ENCODE measurements at places on chromosomes 6 and 20.

- DNase-seq: no peak
Measured at GRCh38 chr20:3866464-3866863, 19.8 kb downstream of the MAVS start.

DNA sequence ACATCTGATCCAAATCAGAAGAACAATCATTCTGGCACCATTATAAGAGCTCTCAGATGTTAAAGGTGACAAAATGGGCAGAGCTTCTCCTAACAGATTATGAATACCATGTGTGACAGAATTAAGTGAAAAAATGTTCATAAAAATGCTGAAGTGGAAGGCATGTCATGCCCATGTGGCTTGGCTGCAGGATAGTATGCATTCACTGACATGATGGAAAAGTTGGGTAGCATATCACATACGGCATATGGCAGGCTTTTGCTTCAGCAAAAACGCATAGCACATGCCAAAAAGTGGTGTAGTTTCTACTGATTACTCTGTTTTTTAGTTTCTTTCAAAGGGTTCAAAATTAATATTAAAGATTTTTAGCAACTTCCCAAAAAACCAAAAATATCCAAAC, 731.5 kb upstream of the EPHA7 start:
- DNase-seq: no peak

DNA sequence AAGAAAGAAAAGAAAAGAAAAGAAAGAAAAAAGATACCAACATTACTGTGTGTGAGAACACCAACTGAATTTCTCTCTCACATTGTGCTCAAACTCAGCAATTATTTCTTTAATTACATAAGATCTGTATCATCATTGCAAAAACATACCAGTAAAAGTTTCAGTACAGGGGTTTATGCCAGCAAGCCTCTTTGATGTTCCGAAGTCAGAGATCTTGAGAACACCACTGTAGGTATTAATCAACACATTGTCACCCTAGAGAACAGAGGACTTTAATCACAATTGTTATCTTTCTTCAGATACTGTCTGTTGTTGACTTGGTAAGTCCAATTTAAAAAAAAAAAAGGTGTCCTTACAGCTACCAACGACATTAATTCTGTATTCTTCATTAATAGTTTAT, 60.9 kb upstream of the MAP7 start:
- DNase-seq: no peak

- DNase-seq: no peak
Measured at GRCh38 chr20:5156675-5157448, 30.1 kb downstream of the CDS2 start.

DNA sequence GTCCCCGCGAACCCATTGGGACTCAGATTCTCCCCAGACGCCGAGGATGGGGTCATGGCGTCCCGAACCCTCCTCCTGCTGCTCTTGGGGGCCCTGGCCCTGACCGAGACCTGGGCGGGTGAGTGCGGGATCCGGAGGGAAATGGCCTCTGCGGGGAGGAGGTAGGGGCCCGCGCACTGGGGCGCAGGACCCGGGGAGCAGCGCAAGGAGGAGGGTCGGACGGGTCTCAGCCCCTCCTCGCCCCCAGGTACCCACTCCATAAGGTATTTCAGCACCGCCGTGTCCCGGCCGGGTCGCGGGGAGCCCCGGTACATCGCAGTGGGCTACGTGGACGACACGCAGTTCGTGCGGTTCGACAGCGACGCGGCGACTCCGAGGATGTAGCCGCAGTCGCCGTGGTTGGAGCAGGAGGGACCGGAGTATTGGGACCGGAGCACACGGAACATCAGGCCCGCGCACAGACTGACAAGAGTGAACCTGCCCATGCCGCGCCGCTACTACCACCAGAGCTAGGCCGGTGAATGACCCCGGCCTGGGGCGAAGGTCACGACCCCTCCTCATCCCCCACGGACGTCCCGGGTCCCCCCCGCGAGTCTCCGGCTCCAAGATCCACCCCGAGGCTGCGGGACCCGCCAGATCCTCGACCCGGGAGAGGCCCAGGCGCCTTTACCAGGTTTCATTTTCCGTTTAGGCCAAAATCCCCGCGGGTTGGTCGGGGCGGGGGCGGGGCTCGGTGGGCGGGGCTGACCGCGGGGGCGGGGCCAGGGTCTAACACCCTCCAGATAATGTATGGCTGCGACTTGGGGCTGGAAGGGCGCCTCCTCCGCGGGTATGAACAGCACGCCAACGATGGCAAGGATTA, 15.7 kb upstream of the HLA-A start:
- DNase-seq: peak; percentile 47

DNA sequence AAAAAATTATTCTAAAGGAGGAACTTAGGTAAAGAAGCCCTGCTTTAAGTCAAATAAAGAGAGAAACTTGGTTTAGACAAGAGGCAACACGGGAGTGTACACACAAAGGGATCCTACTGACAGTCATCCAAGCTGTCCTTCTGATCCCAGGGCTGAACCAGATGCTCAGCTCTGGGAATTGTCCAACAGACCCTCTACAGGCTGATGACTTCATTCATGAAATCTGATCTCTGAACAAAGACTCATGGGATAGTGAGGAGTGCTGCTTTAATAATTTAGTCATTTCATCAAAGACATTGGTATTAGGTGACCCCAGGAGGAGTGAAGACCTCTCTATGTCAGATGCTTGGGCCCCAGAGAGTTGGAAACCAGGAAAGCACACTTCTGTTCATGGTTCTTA, 65.6 kb upstream of the ARMH2 start:
- DNase-seq: peak; percentile 30

DNA sequence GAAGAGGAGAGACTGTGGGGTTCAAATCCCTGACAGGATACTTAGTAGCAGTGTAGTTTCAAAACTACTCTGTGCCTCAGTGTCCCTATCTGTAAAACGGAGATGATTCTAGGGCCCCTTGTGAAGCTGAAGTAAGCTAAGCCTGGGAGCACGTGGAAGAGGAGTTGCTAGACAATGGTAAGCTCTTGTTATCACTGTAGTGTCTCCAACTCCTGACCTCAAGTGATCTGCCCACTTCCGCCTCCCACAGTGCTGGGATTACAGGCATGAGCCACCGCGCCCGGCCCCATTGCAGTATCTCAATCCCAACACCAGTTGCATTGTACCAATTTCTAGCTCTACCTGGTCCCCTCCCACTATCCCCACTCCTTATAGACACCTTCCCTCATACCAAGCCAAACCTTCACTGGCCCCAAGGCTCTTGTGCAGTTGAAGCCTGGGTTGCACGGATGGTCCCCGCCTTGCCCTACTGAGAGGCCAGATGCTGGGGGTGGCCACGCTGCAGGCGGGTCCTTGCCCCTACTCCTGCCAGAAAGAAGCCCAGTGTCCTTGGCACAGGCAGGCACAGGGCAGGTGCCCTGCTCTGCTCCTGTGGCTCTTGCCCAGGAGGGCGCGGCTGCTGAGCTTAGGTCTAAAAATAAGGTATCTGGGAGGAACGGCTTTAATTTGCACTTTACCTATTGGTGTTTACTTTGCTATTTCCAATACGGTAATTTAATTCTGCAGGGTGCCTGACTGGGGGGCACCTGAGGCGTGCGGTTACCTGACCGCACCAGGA, 118.1 kb downstream of the VEGFA start:
- no peak for DNase-seq

- no peak for DNase-seq
Measured at GRCh38 chr20:58196402-58197184, 31.9 kb downstream of the ANKRD60 start.

GRCh38 chr6:80197474-80197873, 91.0 kb downstream of the BCKDHB start:
- peak; percentile 6 for DNase-seq

GRCh38 chr6:54515013-54515412, 206.8 kb downstream of the TINAG start:
- peak; percentile 86 for DNase-seq

DNA sequence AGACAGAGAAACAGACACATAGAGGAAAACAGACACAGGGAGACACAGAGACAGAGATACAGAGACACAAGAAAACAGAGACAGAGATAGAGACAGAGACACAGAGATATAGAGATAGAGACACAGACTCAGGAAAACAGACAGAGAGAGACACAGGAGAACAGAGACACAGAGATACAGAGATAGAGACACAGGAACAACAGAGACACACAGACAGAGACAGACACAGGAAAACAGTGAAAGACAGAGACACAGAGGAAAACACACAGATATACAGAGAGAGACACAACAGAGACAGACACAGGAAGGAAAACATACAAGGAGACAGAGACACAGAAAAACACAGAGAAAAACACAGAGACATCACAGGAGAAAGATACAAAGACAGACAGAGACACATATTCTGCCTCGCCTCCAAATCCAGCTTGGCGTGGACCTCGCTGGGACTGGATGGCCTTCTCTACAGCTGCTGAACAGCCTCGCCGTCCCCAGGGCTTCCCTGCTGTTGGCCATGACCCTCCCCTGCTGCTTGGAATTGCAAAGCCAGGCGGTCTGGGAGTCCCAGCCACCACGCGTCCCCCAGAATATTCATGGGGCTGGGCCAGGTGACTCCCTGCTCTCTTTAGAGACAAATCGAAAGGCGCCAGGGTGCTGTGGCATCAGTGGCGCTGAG, 36.8 kb downstream of the NTSR1 start:
- no peak for DNase-seq
